Stimulated activated CD4-positive, alpha-beta T cell treated with anti-CD3 and anti-CD28 coated beads, Interleukin-4, amount 100 ng/mL, for 24 hours (primary cell): ENCODE measurements at places on chromosomes 16 and 17.

DNA sequence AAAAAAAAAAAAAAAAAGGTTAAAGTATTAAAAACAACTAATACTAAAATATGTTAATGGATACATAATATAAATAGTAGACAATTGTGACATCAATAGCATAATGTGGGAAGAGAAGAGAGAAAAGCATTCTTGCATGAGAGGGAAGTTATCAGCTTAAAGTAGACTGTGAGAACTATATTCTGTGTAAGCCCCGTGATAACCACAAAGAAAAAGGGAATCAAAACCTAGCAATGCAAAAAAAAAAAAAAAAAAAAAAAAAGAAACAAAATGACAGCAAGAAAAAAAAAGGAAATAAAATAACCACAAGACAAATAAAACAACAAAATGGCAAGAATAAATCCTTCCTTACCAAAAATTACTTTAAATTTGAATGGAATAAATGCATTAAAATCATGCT, 39.8 kb upstream of the MYLK3 start:
- DNase-seq, result no peak

DNA sequence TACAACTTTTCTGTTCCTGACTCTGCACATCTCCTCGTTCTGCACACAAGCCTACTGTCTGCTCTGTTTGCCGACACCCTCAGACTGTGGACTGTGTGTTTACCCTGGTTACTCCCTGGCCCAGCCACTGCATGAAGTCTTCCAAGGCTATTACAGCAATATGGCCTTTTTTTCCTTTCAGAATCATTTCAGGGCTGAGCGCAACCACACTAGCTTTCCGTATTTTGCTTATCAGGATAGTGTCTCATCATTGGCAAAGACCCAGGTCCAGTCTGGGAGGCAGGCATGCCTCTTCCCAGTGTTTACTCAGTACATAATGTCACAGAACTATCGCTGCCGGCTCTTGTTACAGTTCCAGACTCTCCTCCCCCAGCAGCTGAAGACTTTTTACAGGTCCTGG, 10.1 kb downstream of the DNAH9 start:
- no peak for DNase-seq

- no peak for DNase-seq
Observed at GRCh38 chr17:72342627-72343527, 222.1 kb downstream of the SOX9 start.

- DNase-seq, result no peak
Observed at GRCh38 chr16:2449118-2449517, 10.8 kb upstream of the TEDC2 start.

DNA sequence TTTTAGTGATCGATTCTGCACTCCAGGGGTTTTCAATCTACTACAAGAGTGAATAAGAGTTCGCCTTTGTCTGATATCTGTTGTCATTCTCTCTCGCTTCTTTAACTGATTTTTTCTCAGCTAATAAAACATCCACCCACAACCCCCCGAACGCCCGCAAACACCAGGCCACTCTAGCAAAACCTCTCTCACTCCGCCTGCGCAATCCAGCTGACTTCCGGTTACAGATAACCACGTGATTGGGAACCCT, 338 bp upstream of the RPL19 start:
- peak; percentile 92 for DNase-seq

DNA sequence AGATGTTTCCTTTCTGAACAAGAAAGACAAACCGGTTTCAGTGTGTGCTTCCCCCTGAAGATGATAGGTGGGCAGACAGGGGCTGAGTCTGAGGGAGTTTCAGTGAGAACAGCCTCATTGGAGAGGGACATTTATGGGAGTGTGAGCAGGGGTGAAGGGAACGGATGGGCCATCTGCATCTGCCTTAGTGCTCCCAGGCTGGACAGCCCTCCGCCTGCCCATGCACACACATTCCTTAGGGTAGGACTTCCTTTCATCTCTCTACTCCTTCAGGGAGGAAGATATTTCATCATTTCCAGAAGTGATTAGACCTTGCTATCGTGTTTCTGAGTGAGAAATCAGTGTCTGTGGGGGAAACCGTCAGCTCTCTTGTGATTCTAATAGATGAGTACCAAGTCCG, 3.8 kb downstream of the SHISA6 start:
- DNase-seq, result no peak

GRCh38 chr16:1145383-1146100, 7.4 kb upstream of the CACNA1H start:
- DNase-seq, result no peak

DNA sequence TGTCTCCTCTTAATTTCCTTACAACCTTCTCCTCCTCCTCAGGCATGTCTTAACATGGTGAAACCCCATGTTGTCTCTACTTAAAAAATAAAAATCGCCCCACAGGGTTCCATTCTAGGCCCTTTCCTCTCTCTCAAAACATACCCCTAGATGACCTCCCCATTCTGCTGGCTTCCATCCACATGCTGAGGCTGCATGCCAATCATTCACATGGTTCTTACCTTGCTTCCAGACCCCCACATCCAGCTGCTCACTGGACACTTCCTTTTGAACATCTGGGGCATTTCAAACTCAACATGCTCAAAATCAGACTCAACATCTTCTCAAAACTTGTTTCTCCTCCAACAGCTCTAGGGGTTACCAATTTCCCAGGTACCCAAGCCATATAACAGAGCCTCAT, 12.4 kb upstream of the CTCF start:
- no peak for DNase-seq
